Gastrocnemius medialis (tissue), 4 donors: ENCODE measurements at places on chromosomes 5 and 9. TPM values are rescaled to one million over a fixed set of nuclear protein-coding genes. Genes with fewer than 3 reads are reported as not detected.

CXCL14 gene
- total RNA-seq: 16.4 TPM

MARCHF11 gene
- not detected for total RNA-seq

NAIP gene
- 2.1 TPM for total RNA-seq

ANKRD18B gene
- total RNA-seq: 3.9 TPM

ORM2 gene
- total RNA-seq: not detected

ARL14EPL gene
- 0.11 TPM for total RNA-seq

LTC4S gene
- 6.0 TPM for total RNA-seq

TLE1 gene
- total RNA-seq: 56.5 TPM

CCDC69 gene
- total RNA-seq: 93.4 TPM

OR1Q1 gene
- not detected for total RNA-seq
